ENCODE measurements at places on chromosomes 1 and 21.

- DNase-seq, result no peak
Observed at GRCh38 chr1:41641941-41642527, 157.6 kb upstream of the EDN2 start.

DNA sequence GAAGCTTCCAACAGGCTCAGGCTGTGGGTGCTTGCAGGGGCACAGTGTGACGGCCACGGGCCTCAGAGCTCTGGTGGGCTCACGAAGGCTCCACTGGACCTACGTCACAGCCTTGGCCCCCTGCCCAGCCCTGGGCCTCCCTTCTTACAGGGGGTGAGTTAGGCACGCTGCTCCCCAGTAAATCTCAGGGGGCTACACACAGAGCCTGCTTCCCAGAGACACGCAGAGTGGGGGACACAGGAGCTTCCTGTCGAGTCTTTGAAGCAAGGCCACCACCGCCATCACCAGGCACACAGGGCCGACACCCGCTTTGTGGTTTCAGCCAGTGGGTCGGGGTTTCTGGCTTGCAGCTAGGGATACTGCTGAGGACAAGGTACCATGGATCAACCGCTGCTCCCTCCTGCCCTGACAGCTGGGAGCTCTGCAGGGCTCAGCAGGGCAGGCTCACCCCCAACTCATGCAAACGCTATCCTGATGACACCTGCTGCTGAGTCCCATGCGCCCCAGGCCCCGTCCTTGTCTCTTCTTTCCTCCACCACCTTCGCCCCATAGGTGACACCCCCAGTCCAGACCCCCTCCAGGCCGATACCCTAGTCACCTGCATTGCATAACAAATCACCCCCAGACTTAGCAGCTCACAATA lies 5.5 kb upstream of the CFAP410 start:
- no peak for DNase-seq

- no peak for DNase-seq
Observed at GRCh38 chr1:219308367-219308766, 134.7 kb downstream of the LYPLAL1 start.

GRCh38 chr1:82398357-82398756 lies 597.6 kb downstream of the ADGRL2 start:
- DNase-seq, result no peak

GRCh38 chr1:48790397-48790796 lies 13.7 kb upstream of the BEND5 start:
- DNase-seq, result no peak

DNA sequence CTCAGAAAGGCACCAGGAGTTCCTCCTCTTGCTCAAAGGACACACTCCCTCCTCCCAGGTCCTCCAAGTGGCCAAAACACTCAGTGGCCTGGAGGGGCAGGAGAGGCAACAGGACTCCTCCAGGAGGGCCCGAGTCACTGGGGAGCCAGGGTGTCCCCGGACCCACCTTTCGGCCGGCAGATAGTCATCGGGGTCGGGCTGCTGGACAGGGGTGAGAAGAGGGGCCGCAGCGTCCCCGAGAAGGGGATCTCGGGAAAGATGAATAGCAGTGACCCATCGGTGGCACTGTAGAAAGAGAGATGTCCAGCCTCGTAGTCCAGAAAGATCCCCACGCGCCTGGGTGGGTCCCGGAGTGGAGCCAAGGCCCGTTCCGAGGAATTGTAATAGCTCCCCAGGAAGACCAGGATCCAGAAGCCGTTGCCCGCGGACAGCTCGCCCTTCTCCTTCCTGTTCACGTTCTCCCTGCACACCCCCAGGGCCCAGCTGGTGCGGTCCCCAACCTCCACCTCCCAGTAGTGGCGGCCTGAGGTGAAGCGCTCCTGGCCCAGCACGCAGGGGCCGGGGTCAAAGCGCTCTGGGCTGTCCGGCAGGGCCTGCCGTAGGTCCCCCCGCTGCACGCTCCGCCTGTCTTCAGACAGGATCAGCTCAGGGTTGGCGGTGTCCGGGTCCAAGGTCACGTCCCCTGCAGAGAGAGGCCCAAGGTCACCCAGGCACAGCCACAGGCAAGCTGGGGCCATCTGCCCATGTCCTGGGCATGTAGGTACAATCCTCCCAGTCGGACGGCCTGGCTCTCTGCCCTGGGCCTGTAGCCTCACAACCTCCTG lies 11.9 kb downstream of the TRIM11 start:
- no peak for DNase-seq
